ENCODE measurements at places on chromosomes 2 and 18. TPM values are rescaled to one million over a fixed set of nuclear protein-coding genes. Genes with fewer than 3 reads are reported as not detected.

SERPINB12 gene
- not detected for polyA plus RNA-seq

DNA sequence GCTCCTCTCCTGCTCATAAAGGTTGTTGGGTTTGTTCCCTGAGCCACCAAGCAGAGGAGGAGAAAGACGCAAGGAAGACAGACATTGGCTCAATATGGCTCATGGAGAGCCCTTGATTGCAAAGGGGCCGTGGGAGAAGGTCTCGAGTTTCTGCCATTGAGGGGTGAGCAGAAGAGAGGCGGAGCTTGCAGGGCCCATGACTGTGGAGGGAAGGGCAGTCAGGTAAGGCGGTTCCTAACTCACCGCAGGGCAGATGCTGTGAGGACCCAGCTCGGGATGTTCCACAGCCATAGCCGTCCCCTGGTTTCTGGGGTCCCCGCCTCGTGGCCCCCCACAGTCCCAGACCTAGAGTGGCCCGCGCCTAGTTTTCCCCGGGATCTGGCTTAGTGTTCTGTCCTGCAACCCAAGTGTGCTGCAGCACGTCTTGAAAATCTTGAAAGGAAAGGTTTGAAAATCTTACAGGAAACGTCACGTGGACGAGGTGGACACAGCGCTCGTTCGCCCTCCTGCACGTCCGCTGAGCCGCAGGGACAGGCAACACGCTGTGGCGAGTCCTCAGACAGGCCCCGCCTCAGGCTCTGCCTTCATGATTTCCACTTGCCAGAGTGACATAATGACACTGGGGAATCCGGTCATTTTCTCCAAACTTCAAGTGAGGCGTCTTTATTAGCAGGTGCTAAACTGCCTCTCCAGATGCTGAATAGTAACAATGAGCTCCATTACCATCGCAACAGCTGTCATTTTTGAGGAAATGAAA lies 105.5 kb upstream of the HDAC4 start:
- DNase-seq, result no peak

GRCh38 chr2:99880964-99881294 lies 261.5 kb downstream of the AFF3 start:
- DNase-seq, result no peak

ERICH2 gene
- not detected for polyA plus RNA-seq

KCNK3 gene
- polyA plus RNA-seq, result not detected

DNA sequence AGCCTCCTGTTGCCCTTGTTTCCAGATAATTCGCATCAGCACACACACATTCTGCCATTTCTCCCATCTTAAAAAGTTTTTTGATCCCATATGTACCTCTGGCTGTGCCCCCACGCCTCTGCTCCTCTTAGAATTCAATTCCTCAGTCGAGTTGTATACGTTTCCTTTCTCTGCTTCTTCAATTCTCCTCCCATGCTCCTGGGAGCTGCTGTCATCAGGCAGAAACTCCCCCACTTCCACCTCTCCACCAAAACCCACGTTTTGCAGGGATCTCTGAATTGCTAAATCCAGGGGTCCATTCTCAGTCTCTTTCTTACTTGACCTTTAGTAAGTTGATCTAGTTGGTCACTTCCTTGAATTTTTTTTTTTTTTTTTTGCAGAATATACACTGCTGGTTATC lies 98.8 kb downstream of the VWA3B start:
- no peak for DNase-seq

DNA sequence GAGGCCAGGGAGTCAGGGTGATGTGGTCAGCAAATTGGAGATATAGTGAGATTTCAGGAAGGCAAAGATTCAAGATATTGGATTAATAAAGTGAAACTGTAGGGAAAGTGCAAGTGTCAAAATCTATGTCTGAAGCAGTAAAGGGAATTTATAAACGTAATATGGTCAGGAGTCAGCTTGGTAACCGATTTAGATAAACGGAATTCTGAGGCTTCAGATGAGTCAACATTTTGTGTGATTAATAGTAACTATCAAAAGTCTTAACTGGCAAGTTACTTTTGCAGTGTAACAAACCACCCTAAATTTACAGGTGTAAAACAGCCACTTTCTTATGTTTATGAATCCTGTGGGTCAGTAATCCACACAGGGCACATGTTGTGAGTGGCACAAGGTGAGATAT lies 10.9 kb downstream of the MTX2 start:
- DNase-seq, result no peak

B3GNT7 gene
- not detected for polyA plus RNA-seq

SAP130 gene
- 12.4 TPM for polyA plus RNA-seq

- no peak for DNase-seq
Measured at GRCh38 chr2:33213648-33214047, 262.8 kb upstream of the RASGRP3 start.

DNA sequence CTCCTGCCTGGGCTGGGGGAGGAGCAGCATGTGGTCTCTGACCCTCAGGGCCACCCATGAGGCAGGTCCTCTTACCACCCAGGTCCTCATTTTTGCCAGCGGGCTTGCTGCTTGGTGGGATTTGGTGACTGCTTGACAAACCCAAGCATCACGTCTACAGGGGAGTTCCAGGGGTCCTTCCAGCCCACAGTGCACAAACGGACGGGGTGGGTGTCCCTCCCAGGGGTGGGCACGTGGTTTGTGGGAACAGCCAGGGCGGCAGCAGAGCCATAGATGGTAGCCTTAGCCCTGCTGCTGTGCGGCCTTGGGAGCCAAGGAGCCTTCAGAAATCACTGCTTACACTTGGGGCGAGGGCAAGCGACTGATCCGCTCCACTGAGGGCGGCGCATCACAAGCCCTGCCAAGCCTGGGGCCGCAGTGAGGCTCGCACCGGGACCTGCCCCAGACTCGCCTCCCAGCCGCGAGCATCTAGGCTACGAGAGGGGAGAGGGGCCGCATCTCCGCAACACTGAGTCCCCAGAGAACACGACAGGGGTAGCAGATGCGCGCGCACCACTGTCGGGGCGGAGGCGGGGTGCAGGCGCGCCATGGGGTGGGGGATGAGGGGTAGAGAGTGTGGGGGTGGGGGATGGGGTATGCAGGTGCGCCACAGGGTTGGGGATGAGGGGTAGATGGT lies 36.9 kb downstream of the SNED1 start:
- DNase-seq, result no peak

Measured in CD4-positive, CD25-positive, alpha-beta regulatory T cell (primary cell).